ENCODE measurements at places on chromosomes 1 and 21.

DNA sequence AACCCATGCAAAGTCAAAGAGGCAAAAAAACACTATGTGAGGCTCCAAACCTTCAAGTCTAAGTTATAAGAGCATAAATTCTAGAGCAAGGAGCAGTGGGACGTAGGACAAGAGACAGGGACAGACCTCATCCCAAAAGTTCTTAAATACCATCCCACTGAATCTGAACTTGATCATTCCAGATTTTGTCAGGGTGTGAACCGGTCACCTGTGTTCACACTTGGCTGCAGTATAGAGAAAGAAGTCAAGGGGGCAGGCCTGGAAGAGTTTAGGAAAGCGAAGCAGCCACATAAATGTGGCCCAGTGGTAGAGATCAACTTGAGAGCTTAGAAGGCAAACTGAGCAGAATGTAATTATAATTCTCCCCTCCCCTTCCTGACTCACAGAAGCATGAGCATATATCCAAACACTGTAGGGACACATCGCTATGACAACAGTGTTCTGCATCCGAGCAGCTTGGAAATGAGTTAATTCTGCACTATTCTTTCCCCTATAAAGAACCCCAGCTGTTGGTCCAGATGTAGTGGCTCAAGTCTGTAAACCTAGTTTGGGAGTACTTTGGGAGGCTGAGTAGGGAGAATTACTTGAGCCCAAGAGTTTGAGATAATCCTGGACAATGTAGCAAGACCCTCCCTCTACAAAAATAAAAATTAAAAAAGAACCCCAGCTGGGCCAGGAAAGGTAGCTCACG lies 2.7 kb downstream of the AKR7A2 start:
- DNase-seq: no peak

DNA sequence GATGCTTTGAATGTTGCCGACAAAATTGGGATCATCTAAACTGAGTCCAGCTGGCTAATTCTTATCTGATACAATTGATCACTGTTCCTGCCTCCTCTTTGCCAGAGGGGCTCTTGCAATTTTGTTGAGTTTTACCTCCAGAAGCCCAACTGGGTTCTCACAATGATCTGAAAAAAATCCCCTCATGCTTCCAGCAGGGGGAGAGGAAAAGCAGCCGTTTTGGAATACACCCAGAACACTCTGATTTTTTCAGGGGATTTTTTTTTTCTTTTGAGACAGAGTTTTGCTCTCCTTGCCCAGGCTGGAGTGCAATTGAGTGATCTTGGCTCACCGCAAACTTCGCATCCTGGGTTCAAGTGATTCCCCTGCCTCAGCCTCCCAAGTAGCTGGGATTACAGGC lies 13.9 kb upstream of the RERE start:
- DNase-seq: no peak

- DNase-seq: no peak
These were observed 21.4 kb upstream of the PADI4 start for GRCh38 chr1:17286646-17287045.

GRCh38 chr1:164337885-164338284 lies 221.1 kb upstream of the PBX1 start:
- no peak for DNase-seq

DNA sequence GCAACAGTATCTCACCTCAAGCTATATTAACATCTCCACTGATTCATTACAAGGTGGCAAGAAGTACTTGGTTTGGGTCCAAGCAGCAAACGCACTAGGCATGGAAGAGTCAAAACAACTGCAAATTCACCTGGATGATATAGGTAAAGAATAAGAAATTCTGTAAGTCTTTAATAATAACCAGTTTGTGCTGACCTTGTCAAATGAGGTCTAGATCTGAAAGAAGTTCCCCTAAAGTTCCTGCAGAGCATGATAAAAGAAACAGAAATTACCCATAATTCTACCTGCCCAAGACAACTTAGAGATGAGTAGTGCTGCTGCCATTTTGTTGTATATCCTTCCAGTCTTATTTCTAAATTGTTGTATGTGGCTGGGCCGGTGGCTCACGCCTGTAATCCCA lies 34.5 kb downstream of the IL23R start:
- DNase-seq: no peak

GRCh38 chr1:238242181-238242580 lies 351.5 kb upstream of the ZP4 start:
- no peak for DNase-seq

GRCh38 chr21:32448803-32449594 lies 36.5 kb downstream of the EVA1C start:
- DNase-seq: no peak

GRCh38 chr1:18965206-18966173 lies 9.0 kb upstream of the IFFO2 start:
- no peak for DNase-seq

GRCh38 chr1:180981596-180982387 lies 40.9 kb downstream of the STX6 start:
- no peak for DNase-seq

GRCh38 chr1:22611530-22611947 lies 24.9 kb upstream of the C1QA start:
- DNase-seq: no peak

GRCh38 chr1:56931686-56932085 lies 34.1 kb downstream of the C8B start:
- no peak for DNase-seq

- DNase-seq: no peak
These were observed 21.1 kb downstream of the FYB2 start for GRCh38 chr1:56798053-56798471.

GRCh38 chr1:8980656-8981055 lies 35.0 kb downstream of the CA6 start:
- no peak for DNase-seq

DNA sequence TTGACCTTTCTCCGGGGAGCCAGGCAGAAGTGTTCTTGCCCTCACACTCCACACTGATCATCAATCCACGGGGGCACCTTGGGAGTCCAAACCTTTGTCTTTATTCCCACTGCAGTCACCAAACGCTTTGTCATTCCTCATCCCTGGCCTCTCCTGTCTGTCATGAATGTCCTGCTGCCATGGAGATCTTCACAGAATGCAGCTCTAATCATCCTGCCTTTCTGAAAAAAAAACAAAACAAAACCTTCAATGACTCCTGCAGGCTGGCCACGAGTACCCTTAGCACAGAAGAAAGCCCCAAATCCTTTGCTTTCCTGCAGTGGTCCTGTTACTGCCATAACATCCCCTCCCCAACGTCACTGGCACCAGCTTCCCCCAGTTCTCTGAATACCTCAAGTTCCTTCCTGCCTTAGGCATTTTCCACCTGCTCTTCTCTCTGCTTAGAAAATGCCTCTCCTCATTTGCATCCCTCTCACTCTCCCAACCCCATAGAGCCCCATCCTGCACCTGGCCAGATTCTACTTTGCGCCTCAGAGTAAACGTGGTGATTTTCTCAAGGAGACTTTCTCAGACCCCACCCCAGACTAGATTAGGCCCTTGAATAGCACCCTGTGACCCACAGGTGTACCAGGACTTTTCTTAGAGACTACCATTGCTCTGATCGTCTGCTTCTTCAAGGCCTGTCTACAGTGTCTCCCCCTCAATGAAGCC lies 131.2 kb downstream of the AK5 start:
- no peak for DNase-seq

- no peak for DNase-seq
These were observed 225.4 kb downstream of the SMYD3 start for GRCh38 chr1:246281639-246282038.
